ENCODE measurements at places on chromosomes 1 and 21.

DNA sequence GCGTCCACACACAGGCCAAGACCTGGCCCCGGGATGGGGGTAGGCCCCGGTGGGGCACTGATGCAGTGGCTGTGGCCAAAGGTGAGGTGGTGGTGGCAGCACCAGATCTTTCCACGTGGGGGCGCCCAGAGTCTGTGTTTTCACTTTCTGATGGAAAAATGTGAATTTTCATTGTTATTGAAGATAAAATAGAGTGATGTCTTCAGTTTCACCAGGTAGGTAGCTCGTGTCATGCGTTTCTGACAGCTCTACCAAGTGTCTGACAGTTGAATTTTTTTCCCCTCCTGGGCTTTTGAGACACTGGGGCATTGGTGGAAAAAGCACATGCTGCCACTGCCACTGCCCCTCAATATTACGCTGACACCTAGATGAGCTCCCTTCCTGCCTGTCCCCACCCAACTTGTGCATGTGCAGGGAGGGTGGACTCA, 40.0 kb upstream of the MAGOH start:
- H3K27me3 ChIP-seq = no peaks in the 10 kb centered on the region
- H3K4me1 ChIP-seq = peaks cover 6% of the 10 kb centered on the region
- no peaks in the 10 kb centered on the region for H3K36me3 ChIP-seq
- H3K27ac ChIP-seq = no peak overlapping the region
- no peak overlapping the region for H3K4me3 ChIP-seq
- DNase-seq = peak; percentile 21

GRCh38 chr1:24928689-24929397, 1.2 kb downstream of the RUNX3 start:
- H3K4me3 ChIP-seq = no peak overlapping the region
- peaks cover 69% of the 10 kb centered on the region for H3K27me3 ChIP-seq
- peaks cover 18% of the 10 kb centered on the region for H3K4me1 ChIP-seq
- H3K36me3 ChIP-seq = no peaks in the 10 kb centered on the region

DNA sequence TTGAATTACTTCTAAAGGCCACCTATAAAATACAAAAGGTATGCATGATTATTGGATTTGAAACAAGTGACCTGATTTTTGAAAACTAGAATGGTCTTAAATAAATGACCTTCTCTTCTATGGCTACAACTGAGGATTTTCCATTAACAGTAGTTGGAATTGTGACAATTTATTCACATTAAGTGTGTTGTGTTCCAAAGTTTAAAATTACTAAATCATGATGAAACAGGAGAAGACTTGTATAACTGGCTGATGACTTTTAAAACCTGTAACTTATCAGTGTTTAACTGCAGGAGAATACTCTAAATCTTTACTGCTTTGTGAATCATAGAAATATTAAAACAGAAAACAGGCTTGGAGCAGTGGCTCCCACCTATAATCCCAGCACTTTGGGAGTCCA, 4.6 kb downstream of the KCNT2 start:
- H3K36me3 ChIP-seq = no peaks in the 10 kb centered on the region
- H3K4me3 ChIP-seq = no peak overlapping the region
- no peak for DNase-seq
- peaks cover 9% of the 10 kb centered on the region for H3K4me1 ChIP-seq

GRCh38 chr1:107138166-107138565, 2.7 kb upstream of the NTNG1 start:
- H3K36me3 ChIP-seq = no peaks in the 10 kb centered on the region
- 0 out of 2 replicates have a peak overlapping the region, but pooled peaks have one; percentile 18 for H3K4me3 ChIP-seq
- peak overlapping the region; percentile 37 for H3K27ac ChIP-seq
- DNase-seq = no peak
- peaks cover 2% of the 10 kb centered on the region for H3K27me3 ChIP-seq
- peaks cover 44% of the 10 kb centered on the region for H3K4me1 ChIP-seq

All from HFFc6 (cell line).